Activated CD4-positive, alpha-beta T cell treated with anti-CD3 and anti-CD28 coated beads, Interleukin-10, Interleukin-2, amounts not matched to agents 100 ng/mL and 50 ng/mL, durations not matched to agents 16 hours and 8 hours (primary cell): ENCODE measurements at places on chromosomes 7 and 10.

GRCh38 chr10:120819366-120819765, 31.8 kb upstream of the WDR11 start:
- DNase-seq = no peak

DNA sequence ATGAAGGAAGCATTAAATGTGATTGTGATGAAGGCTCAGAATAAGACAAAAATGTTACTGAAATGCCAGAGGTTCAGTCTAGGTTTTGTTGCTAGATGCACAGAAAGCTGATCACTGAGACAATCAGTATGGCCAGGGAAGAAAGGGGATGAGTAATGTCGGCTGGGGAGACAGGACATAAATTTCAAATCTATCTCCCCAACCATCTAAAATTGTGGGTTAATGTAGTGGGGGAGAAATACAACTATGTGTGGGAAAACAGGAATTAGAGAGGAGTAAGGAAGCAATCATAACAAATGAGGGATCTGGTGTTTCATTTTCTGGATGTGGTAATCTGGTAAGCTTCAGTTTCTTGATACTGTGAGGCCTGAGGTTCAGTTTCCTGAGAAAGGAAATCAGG, 1111.0 kb downstream of the XPNPEP1 start:
- no peak for DNase-seq

- no peak for DNase-seq
Observed at GRCh38 chr7:157827045-157827862, 490.4 kb downstream of the DNAJB6 start.

DNA sequence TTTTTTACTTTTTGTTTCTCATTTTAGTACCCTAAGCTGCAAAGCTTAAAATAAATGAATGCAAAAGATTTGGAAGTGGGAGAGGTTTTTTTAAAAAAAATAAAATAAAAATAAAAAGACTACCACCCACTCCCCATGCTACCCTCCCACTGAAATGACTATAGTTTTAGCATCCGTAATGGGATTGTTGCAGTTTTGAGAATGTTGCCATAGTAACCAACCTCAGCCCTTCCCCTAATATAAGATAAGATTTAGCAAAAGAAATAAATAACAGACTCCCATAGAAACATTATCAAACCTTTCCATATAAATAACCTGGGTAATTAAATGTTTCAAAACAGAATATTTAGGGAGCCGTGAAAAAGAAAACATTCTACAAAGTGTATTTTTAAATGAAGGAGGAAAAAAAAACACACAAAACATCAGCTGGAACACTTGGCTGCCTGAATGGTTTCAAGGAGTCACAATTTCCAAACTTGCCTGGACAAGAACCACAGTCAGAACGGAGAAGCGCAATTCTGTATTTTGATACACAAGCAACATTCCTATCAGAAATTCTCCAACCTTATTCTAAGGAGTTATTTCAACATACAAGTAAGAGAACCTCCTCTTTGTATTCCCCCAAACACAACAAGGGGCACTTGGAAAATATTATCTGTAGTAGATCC, 57.4 kb downstream of the DGKI start:
- DNase-seq = no peak

GRCh38 chr7:18305866-18306265, 189.7 kb upstream of the HDAC9 start:
- no peak for DNase-seq

DNA sequence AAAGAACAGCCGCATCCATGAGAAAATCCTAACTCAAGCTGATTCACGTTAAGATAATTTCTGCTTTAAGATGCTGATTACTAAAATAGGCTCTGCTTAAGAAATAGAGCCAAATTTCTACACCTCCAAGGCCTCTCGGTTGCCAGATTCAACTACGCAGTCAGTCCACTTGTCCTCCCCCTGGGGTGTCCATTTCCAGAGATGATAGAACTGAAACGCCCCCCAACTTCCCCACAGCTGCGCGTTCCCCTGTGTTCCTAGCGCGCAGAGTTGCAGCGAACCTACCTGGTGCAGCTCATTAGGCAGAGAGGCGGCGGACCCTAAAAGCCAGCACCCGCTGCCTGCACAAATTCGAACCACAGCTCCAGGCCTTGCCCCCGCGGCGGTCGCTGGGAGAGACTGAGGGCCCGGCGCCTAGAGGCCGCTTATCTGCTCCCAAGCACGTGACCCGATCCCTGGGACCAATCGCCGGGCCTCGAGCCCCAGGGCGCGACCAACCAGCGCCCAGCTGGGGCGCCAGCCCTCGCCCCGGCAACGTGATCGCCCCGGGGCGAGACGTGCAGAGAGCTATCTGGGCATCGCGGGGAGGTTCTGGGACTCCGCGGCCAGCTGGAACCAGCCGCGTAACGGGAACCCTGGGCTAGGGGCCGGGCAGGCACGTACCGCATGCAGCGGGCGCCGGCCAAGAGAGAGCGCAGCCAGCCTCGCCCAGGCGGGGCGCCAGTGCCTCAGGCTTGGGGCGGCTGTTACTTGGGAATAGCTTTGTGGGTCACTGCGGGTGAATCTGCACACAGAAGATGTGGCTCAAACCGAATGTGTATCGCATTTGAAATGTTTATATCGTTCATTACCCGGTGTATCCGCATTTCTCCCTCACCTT, at the start of gene PPP1R3C:
Gene PPP1R3C, minus strand, starts transcription at position 401 of the 880 bp plus-strand sequence. Its CDS starts 102 bp downstream, at position 299.
- peak; percentile 65 for DNase-seq

GRCh38 chr7:17434191-17434590, 135.7 kb downstream of the AHR start:
- no peak for DNase-seq

GRCh38 chr10:57657164-57657765, 610.4 kb downstream of the IPMK start:
- DNase-seq = peak; percentile 62
